Fibroblast of villous mesenchyme (primary cell): ENCODE measurements at places on chromosomes 7 and 10. TPM values are rescaled to one million over a fixed set of nuclear protein-coding genes. Genes with fewer than 3 reads are reported as not detected.

Gene THSD7A
- total RNA-seq, result 0.43 and 1.6 TPM in 2 replicates

Gene GBX1
- not detected in 2 replicates for total RNA-seq

Gene PNLIPRP1
- total RNA-seq, result not detected in 2 replicates

Gene OGDHL
- total RNA-seq, result under 0.01 and 0.32 TPM in 2 replicates

Gene PI4K2A
- total RNA-seq, result 22.5 and 25.0 TPM in 2 replicates

Gene TUBB8
- total RNA-seq, result under 0.01 TPM in 1 of 2 replicates, not detected in the other

Gene LIPK
- total RNA-seq, result not detected in 2 replicates

Gene PNLIPRP3
- total RNA-seq, result not detected in 2 replicates

Gene COL26A1
- total RNA-seq, result not detected in 2 replicates

Gene PTPRN2
- total RNA-seq, result under 0.01 TPM in 1 of 2 replicates, not detected in the other

- no peak for DNase-seq
These were observed 3.5 kb downstream of the CRHR2 start for GRCh38 chr7:30678805-30679204.

- DNase-seq, result no peak
These were observed 279.7 kb downstream of the CCSER2 start for GRCh38 chr10:84608126-84608525.

- peak; percentile 28 for DNase-seq
These were observed 486 bp downstream of the HIPK2 start for GRCh38 chr7:139777133-139777891.

- DNase-seq, result no peak
These were observed 4.8 kb upstream of the SGPL1 start for GRCh38 chr10:70810967-70811366.

DNA sequence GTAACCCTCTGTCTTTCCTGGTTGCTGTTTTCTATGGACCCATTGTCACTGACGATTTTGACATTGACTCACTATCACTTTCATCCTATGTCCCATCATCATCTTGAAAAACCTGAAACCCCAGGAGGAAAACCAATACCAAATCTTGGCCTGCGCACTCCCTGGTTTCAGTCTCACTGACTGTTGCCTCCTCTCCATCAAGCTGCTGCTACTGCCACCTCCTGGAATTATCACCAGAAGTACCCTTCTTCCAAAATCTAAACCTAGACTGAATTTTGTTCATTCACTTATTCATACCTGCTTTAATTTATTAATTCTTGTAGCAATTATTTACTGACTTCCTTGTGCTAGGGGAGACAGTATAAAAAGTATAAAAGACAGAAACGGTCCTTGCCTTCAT is 44.5 kb upstream of the ACBD5 start:
- DNase-seq, result peak; percentile 12

DNA sequence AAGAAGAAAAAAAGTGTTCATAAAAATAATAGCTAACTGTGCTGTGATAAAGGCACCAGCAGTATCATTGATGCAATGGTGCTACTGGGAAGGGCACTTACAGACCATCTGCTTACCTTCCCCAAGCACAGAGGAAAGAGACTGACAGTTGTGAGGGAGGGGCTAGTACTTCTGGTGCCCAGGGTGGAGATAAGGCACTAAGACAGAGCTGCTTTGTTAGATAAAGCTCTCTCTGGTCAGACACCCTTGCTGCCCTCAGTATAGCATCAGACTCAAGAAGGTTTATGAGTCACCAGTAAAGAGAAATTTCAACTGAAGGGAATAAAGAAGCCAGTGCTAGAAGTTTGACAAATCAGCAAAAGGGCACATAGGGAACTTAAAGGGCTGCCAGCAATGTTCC is 325.6 kb downstream of the HPSE2 start:
- peak; percentile 67 for DNase-seq

DNA sequence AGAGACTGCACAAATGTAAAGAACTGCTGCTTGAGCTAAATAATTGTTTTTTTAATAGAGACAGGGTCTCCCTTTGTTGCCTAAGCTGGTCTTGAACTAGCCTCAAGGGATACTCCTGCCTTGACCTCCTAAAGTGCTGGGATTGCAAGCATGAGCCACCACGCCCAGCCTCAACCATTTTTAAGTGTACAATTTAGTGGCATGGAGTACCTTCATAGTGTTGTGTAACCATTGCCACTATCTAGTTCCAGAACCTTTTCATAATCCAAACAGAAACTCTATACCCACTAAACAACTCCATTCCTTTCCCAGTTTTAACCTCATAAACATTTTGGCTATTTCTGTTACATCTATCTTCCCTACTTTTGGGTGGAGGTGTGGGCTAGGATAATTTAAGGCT is 6.7 kb downstream of the EIF4H start:
- peak; percentile 50 for DNase-seq

GRCh38 chr7:4665661-4666060 is 16.4 kb upstream of the FOXK1 start:
- peak; percentile 97 for DNase-seq

DNA sequence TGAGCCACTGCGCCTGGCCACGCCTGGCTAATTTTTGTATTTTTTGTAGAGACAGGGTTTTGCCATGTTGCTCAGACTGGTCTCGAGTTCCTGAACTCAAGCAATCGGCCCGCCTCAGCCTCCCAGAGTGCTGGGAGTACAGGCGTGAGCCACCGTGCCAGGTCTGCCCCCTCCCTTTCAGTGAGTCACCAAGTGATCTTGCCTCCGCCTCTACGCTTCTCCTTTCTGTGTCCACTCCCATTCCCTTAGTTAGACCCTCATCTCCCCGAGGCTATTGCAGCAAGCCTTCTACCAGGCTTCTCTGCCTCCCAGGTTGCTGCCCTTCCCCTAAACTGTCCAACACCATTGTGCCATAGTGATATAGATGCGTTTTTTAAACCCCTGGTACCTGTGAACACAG is 32.9 kb downstream of the CDC123 start:
- DNase-seq, result no peak

- DNase-seq, result no peak
These were observed 39.9 kb upstream of the FGL2 start for GRCh38 chr7:77239471-77239870.

DNA sequence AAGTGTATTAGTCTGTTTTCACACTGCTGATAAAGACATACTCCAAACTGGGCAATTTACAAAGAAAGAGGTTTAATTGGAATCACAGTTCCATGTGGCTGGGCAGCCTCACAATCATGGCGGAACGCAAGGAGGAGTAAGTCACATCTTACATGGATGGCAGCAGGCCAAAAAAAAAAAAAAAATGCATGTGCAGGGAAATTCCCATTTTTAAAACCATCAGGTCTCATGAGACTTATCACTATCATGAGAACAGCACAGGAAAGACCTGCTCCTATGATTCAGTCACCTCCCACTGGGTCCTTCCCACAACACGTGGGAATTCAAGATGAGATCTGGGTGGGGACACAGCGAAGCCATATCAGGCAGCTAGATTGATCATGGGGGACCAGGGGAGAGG is 136.8 kb downstream of the EXOC4 start:
- DNase-seq, result no peak

DNA sequence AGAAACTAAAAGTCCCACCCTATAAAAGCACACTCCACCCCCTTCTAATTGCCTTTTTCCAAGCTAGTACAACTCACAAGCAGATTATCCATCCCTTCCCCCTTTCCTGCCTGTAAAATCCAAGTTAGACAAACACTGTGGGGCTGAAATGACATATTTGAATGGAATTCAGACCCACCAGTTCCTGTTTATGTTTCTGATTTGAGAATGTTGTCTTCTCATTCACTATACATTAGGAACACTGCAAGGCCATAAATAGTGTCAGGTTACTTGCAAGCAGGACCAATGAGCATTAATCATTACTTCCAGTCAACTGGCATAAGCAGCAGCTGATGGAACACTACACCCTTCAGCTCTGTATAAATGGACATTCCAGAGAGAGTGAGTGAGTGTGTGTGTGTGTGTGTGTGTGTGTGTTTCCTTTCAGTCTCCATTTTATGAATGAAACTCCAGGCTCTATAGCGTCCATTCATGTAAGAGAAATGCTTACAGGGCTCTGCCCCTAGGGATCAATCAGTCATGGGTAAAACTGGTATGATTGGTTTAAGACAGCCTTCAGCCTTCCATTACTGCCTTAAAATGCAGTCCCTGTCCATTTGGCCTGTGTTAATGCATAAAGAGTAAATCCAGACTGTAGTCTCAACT is 69.3 kb downstream of the ETV1 start:
- DNase-seq, result peak; percentile 100

DNA sequence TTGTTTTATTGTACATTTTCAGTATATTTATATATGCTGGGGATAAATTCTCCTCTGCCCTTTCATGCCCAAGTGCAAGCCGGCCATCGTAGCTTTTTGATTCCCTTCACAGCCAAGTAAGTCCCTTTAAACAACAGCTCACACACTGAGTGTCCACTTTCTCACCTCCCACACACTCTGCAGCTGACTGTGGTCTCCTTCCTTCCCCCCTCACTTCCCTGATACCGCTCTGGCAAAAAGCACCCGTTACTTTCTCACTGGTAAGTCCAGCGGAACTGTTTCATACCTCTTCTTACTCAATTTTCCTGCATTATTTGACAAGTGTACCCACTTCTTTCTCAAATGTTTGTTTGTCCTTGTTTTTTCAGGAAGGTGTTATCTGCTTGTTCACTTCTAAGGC is 35.2 kb downstream of the MGAM start:
- DNase-seq, result no peak

DNA sequence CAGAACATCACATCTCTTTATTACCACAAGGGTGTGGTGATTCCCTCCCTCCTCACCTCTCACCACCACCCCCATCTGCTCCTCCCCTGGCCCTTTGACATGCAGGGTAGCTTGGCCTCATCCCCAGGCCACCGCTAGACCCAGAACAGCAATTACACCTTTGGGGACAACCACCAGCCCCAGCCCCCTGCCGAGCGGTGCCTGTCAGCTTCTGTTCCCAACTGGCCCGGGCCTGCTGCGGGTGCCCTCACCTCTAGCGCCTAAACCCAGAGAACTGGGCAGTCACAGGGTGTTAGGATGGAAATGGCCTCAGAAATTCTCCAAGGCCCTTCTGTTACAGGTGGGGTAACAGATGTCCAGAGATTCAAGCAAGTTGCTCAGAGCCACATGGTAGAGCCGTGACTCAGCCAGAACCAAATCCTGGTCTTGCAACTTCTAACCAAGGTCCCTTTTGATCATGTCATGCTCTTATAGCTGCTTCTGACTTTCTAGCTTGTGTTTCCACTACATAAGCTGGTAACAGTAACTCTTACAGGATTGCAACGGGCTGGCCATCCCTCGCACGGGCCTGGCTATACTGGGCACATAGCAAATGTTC is 78.0 kb downstream of the PRKAG2 start:
- no peak for DNase-seq

DNA sequence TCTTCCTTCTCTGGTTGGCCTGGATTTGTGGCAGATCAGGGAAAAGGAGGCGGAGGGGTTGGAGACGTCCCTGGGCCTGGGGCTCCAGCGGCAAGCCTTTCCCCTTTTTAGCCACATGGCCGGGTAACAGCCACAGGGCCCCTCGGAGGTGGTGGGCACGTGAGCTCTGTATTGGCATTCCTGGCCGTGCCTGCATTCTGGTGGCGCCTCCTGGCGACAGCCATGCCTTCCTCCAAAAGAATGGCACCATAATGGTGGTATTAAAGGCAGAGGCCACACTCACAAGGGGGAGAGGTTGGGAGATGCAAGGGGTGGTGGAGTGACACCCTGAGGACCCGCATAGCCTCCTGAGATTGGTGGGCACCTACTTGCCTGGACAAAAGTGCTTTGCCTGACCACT is 3.0 kb upstream of the AQP1 start:
- DNase-seq, result no peak

DNA sequence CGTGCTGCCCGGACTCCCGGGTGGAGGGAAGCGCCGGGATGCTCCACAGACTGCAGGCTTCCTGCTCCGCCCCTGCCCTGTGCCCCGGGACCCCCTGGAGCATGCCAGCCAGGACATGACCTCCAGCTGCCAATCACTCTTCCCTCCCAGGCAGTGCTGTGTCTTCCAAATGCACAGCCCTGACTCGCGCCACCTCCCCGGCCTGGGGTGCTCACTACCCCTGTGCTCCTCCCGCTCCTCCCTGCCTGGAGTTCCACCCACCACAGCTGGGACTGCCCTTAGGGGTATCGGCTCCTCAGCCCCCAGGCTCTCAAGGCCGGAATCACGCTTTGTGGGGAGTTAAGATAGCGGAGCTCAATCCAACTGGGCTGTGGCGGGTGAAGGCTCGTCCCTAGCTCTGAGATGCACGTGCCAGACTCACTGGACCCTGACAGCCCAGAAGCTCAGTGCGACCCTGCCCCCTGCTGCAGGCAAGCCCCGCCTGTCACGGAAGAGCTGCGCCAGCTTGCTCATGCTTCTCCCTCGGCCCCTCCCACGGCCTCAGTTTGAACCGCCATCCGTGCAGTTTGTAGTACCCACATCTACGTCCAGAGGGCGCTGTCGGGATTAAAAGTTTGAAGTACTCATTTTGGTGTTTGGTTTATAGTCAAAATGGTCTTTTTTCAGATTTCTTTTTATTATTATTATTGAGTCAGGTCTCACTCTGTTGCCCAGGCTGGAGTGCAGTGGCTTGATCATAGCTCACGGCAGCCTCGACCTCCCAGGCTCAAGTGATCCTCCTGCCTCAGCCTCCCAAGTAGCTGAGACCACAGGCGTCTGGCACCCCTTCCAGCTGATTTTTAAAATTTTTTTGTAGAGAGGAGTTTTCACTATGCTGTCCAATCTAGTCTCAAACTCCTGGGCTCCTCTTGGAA is 142.5 kb upstream of the TCERG1L start:
- DNase-seq, result peak; percentile 0

DNA sequence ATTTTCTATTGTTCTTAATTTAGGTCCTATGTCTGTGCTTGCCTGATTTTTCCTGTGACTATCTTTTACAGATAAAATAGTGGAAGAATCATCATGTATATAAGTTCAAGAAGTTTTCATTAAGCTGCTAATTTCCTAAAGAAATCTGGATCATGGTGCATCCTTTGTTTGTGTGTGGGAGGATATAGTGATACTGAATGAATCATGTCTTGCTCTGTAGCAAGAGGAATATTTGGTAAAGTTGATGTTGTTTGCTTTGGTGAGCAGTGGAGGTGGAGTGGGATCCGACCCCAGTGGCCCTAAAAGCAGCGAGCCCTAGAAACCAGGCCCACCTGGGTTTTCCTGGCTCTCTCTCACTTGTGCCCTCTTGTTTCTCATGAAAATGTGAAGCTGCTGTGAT is 83.7 kb downstream of the CCNY start:
- DNase-seq, result peak; percentile 52

GRCh38 chr10:51696251-51696650 is 3.1 kb downstream of the CSTF2T start:
- no peak for DNase-seq

DNA sequence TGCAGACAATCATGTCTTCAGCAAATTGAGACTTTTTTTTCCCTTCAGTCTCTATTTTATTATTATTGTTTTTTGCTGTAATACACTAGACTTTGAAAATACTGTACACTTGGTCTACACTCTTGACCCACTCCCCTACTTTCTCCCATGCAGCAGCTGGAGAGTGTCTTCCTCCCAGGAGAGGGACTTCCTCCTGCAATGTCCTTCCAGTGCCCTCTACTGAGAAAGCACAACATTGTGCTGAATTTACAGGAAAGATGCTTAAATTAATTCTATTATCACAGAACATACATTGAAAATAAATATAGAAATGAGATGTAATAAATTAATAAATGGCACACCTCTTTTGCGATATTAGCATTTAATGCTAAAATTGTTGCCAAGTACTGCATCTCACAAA is 411.3 kb downstream of the CCSER2 start:
- DNase-seq, result no peak
